ENCODE measurements at places on chromosomes 6 and 20.

- no peak for DNase-seq
These were observed 472.3 kb upstream of the CITED2 start for GRCh38 chr6:139846538-139847456.

GRCh38 chr6:30075790-30076732 is 492 bp upstream of the RNF39 start:
- DNase-seq, result no peak

GRCh38 chr6:37804586-37804985 is 14.9 kb upstream of the ZFAND3 start:
- DNase-seq, result no peak

GRCh38 chr6:90480666-90481065 is 106.2 kb downstream of the MAP3K7 start:
- DNase-seq, result no peak

DNA sequence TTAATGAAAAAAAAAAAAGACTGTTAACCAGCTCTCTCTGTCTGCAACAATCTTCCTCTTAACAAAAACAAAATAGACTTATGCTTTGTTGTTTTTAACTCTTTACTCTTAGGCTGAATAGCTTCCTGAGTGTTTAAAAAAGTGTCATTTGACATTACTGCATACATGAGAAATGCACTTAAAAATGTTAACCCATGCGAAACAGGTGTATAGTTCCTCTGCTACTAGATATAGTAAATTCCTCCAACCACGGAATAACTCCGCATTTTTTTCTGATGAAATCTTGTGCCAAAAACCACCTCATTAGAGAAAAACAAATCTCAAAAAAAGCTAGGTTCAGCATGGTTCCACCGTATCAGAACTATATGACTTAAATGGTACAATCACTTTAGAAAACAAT is 426.0 kb downstream of the ADGRB3 start:
- no peak for DNase-seq

- peak; percentile 71 for DNase-seq
These were observed 12.8 kb downstream of the NFATC2 start for GRCh38 chr20:51529758-51530157.

- no peak for DNase-seq
These were observed 55.7 kb downstream of the PCSK2 start for GRCh38 chr20:17282501-17282900.

GRCh38 chr6:51928320-51928719 is 159.1 kb downstream of the PKHD1 start:
- DNase-seq, result no peak

GRCh38 chr6:119384444-119384843 is 34.9 kb upstream of the MAN1A1 start:
- no peak for DNase-seq

GRCh38 chr20:58711266-58712051 is 18.9 kb downstream of the NPEPL1 start:
- no peak for DNase-seq

DNA sequence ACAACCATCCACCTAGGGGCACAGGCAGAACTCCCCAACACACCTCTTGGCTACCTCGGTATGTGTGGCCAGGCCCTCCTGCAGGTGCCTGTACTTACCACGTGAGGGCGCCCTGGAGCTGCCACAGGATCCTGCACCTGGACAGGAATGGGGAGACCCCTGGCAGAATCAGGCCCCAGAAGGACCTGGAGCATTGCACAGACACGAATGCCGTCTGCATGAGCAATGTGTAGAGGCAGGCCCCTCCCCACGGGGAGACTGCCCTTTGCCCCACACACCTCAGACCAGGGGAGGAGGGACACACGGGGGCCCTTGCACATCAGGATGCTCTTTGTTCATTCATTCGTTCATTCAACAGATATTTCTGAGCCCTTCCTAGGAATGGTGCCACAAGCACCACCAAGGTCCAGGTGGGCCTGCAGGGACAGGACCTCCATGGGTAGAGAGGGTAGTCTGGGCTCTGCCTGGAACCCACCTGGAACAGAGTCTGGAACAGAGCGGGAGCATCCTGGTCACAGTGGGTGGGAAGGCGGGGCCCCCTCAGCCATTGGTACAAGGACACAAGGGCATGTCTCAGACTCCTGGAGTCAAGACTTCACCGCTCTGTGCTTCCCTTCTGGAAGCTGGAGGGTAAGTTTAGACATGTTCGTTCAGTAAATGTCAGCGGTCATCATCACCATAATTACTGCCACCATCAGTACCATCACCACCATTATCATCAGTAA is 32.3 kb downstream of the YTHDF1 start:
- peak; percentile 22 for DNase-seq

- DNase-seq, result no peak
These were observed 26.4 kb downstream of the ZNF391 start for GRCh38 chr6:27414996-27415395.

- DNase-seq, result no peak
These were observed 969.9 kb upstream of the CITED2 start for GRCh38 chr6:140344142-140344913.

DNA sequence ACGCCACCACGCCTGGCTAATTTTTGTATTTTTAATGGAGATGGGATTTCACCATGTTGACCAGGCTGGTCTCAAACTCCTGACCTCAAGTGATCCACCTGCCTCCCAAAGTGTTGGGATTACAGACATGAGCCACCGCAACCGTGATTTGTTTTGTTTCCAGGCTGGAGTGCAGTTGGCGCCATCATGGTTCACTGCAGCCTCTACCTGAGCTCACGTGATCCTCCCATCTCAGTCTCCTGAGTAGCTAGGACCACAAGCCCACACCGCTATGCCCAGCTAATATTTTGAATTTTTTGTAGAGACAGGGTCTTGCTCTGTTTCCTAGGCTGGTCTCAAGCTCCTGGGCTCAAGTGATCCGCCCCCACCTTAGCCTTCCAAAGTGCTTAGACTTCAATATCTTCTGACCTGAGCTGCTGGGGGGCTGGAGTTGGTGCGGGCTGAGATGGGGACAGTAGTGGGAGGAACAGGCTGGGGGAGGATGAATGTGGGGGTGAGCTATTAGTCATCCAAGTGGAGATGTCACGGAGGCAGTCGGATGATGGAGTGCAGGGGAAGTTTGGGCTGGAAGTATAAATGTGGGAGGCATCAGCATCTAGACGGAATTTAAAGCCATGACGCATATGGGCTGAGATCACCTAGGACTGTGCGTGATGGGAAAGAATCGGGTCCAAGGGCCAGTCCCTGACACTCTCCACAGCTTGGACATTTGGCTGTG is 23.1 kb upstream of the ZMYND8 start:
- no peak for DNase-seq

DNA sequence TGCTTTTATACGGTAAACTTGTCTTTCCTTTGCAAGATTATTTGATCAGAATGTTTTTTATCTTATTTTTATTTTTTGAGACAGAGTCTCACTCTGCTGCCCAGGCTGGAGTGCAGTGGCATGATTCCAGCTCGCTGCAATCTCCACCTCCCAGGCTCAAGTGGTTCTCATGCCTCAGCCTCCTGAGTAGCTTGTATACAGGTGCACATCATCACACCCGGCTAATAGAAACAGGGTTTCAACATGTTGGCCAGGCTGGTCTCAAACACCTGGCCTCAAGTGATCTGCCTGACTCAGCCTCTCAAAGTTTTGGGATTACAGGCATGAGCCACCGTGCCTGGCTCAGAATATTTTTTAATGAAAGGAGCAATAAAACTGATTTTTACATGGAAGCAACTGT is 8.9 kb upstream of the LPIN3 start:
- no peak for DNase-seq

- DNase-seq, result no peak
These were observed 368.3 kb upstream of the BTBD3 start for GRCh38 chr20:11549172-11550103.

- DNase-seq, result no peak
These were observed 77.6 kb upstream of the BACH2 start for GRCh38 chr6:90374201-90374600.

GRCh38 chr6:78629154-78629721 is 238.1 kb upstream of the IRAK1BP1 start:
- DNase-seq, result no peak

DNA sequence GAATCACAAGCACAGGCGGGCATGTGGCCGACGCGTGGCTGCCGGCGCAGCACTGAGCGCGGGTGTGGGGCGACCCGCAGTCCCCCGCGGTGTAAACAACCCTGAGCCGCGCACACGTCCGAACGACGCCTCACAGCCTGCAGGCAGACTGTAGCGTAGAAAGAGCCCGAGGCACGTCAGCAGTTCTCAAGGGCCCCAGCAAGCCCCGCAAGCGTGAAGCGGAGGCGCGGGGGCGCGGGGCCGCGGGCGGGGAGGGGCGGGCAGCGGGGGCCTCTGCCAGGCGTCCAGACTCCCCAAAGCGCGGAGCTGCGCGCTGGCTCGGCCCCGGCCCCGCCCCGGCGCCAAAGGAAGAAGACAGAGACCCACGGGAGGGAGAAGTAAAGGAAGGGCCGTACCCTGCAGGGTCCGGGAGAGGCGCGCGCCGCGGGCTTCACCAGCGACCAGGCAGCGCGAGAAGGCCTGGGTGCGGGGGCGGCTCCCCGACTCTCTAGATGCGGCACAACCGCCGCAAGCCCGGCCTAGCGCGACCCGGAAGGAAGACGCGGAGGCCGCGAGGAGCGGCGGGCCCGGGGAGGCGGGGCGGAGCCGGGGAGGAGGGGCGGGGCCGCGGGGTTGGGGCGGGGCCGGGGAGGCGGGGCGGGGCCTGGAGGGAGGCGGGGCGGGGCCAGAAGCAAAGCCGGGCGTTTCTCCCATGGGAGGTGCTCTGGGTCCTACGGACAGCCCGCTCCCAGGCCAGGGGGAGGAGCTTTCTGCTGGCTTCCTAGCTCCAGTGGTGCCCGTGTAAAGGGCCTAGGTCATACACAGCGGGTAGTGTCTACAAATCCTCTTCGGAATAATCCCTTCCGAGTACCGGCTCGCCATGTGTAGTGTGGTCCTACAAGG is at the start of gene FBXL4:
Gene FBXL4 (minus strand): TSS at position 536 of the 882 bp plus-strand sequence. CDS start 20,958 bp downstream, outside the sequence.
- DNase-seq, result peak; percentile 68

DNA sequence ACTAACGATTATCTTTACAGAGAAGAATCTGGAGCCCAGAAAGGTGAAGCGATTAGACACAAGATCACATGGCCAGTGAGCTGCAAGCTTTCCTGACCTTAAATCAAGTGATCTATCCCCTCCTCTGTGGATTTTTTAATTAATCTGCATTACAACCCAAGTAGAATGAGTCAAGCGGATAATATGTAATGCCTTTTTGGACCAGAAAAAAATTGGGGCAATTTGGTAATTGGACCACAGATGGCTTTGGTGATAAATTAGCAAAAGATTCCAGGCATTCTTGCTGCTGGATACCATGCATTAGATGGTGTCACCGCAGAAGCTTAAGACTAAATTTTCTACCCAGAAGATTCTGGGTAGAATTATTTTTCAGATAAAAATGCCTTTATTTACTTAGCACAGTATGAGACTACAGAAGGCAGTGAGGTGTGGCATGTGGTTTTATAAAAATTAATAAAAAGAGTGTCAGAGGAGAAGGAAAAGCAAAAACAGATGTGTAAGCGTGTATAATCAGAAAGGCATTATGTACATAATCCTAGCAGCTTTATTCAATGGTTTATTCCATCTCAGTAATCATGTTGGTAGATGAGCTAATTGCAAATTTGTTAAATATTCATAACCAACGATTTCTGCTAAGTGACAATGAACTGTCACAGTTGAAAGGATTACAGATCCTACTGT is 53.9 kb upstream of the PCSK2 start:
- no peak for DNase-seq

All from stimulated activated CD8-positive, alpha-beta memory T cell treated with anti-CD3 and anti-CD28 coated beads, Interleukin-4, amount 100 ng/mL, for 24 hours (primary cell).